Hematopoietic multipotent progenitor cell treated with erythropoietin and hydrocortisone succinate and interleukin-3 and kit ligand, for 4 days (in vitro differentiated cells): ENCODE measurements at places on chromosomes 3 and 15.

DNA sequence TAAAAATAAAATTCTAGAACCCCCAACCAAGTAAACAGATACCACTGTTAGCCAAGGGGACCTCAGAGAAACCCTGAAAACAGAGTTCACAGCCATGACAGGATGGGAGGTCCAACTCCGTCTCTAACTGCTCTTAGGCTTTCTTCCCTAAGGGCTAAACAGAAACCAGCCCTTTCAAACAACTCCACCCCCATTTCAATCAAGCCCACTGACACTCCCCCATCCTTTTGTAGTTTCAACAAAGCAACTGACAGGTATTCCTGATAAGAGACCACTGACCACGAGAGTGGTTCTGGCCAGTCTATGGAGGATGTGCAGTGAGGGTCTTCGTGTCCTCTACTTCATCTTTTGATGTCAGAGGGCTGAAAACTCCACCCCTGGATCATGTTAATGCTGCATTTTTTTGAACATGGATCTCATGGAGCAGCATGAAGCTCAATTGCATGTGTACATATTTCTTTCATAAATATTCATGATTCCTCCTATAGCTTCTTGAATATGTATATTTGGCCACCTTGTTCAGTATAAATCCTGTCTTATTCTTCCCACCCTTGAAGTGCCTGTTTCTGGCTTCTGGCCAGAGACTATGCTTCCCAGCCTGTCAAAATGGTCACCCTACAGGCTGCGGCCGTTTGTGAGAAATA is 222.6 kb downstream of the OSBPL10 start:
- peak; percentile 39 for DNase-seq

DNA sequence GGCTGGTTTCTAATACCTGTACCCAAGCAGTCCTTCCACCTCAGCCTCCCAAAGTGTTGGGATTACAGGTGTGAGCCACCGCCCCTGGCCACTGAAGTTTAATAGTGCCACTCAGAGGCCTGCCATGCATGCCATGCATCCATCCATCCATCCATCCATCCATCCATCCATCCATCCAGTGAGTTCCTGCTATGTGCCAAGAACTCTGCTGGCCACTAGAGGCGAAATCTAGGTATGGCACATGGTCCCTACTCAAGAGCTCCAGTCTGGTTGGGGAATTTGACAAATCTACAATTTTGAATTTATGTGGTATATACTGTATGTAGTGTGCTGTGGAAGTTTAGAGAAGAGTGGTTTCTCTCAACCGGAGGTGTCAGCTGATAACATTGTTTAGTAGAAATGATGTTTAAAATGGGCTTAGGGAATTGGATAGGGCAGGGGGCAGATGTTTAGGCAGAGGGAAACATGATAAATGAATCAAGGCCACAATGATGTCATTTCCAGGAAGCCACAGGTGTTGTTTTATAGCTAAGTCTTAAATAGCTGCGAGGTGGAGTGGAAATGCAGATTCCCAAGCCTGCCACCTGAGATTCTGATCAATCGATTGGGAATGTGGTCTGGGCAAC is 384.4 kb upstream of the C2CD4B start:
- DNase-seq, result peak; percentile 58

GRCh38 chr3:101387351-101387750 is 67.0 kb upstream of the IMPG2 start:
- DNase-seq, result no peak

DNA sequence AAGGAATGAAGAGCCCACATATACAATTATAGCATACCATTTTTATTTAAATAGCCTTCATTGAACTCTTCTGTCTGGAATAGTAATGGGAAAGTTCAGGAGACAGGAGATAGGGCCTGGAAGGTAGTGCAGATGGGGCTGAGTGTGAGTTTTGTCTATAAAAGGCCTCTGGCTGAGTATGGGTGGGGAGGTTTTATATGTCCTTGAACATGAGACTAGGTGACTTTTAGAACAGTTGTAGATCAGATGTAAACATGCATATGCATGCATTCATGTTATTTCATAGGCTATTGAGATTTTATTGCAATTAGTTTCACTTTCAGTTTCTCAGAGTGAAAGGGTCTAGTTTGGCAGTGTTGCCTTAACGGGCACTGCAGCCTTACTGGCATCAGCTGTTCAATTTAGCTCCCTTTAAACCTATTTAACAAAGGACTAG is 27.1 kb downstream of the CGGBP1 start:
- peak; percentile 71 for DNase-seq

DNA sequence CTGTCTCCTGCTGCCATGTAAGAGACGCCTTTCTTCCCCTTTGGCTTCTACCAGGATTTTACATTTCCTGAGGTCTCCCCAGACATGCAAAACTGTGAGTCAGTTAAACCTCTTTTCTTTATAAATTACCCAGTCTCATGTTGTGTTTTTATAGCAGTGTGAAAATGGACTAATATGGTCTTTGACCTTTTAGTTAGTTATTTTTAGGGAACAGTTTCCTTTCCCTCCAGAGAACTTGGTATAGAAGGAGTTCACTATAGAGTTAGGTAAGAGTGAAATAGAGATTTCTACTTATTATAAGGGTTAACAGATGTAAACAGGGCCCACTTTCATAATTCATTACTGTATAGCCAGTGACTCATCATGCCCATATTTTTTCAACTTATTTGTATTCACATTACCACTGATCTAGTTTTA is 170.9 kb downstream of the UNC13C start:
- DNase-seq, result peak; percentile 20

DNA sequence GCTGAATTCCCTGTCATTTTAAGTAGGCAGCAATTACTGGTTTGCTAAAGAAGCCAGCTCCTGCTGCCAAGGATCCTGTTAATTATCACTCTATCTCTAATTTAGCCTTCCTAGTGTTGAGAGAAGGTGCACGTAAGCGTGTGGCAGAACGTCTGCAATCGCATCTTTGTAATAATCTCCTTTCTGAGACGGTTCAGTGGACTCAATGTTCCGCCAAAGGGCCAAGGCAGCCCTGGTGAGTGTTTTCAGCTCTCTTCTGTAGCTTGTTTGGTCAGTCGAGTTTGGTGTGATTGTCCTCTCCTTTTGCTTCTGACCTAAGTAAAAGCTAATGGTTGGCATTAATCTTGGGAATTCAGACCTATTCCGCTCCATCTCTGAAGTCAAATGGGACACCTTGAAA is 24.2 kb downstream of the MITF start:
- no peak for DNase-seq

DNA sequence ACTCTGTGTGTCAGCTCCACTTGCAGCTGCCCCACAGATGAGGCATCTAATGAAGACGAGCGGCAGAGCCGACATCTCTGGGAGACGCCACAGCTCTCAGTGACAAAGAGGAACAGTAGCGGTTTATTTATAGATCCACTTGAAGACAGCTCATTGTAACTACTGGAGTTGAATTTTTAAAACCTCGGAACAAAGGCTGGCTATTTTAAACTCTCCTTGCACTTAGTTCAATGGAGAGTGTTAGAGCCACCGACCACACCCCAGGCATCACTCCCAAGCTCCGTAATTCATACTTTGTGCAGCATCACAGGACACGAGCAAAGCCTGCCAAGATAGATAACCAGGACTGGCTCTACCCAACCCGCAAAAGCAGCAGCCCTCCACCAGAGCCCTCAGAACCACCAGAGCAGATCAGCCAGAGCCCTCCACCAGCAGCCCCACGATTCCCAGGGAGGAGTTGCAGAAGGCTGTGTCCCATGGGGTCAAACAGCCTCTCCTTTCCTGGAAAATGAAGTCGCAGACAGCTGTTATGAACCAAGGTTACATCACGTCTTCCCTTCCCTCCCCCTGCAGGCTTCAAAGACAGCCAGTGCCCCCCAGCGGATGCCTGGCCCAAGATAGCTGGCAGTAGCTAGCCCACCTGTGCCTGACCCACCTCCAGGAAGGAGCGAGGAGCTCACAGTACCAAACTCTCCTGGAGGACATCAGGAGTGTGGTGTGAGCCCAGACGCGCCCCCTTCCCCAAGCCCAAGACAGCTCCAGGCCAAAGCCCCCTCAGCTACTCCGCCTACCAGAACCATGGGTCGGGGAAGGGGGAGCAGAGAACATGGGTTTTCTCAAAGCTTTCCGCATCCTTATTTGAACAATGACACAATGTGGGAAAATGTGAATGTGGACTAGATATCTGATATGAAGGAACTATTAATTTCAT is 45.7 kb downstream of the POC1A start:
- DNase-seq, result peak; percentile 70

DNA sequence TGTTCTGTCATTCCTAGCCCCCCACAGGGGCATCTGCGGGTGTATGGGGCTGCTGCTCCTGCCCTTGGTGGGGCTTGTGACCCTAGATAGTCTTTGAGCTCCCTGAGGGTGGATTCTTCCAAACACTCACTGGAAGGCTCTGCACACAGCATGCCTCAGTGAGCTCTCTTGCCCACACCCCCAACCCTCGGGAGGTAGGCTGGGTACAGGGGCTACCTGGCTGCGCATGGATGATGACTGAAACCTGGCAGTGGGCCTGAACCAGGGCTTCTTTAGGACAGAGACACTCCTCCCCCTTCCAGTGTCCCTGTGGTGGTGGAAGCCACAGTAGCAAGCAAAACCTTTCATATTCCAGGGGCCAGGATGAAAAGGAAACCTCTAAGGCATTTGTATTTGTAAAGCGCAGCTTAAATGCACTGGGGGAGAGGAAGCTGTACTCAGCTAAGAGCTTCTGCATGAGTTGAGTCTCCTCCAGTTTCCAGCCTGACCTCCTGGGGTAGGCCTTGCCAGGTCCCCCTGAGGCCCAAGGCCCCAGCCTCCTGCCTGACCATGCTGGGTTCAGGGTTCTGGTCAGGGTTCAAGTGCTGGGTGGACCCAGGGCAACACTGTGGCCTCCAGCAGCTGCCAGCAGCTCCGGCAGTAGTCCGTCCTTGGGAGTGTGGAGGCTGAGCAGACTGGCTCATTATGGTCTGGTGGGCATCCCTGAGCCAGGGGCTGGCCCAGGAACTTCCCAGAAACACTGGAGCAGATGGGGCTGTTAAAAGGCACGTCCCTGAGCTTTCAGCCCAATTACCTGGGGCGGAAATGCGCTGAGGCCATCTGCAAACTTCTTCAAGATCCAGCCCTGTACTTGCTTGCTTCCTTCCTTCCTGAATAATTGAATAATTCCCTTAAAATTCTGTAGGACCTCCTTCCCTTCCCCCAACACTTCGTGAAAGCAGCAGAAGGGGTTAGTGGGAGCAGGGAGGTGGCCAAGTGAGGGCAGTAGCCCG is 89.7 kb downstream of the HMG20A start:
- no peak for DNase-seq
